ENCODE measurements at places on chromosomes 2 and 18.

- no peak for DNase-seq
These were observed 33.3 kb downstream of the KIAA1328 start for GRCh38 chr18:36862182-36862581.

- DNase-seq = peak; percentile 21
These were observed 255.4 kb upstream of the CHAC2 start for GRCh38 chr2:53512071-53512826.

GRCh38 chr18:36629138-36629530 is 199.7 kb downstream of the TPGS2 start:
- no peak for DNase-seq

DNA sequence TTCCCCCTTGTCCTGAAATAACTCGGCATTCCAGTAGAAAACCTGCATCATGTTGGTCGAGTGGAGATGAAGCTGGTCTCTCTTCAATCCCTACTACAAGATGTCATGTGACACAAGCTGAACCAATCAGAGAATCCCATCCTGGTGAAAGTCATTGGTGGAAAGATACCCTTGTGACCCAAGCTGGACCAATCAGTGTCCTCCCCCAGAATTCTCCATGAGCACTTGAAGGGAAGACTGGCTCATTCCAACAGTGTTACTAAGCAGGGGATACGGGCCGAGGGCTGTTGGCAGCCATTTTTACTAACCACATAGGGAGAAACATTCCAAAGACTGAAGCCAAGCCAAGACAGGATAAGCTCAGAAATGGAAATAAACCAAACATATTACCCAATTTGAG is 298.3 kb downstream of the ICOS start:
- peak; percentile 23 for DNase-seq

GRCh38 chr2:10668402-10669012 is 21.3 kb downstream of the NOL10 start:
- DNase-seq = peak; percentile 56

DNA sequence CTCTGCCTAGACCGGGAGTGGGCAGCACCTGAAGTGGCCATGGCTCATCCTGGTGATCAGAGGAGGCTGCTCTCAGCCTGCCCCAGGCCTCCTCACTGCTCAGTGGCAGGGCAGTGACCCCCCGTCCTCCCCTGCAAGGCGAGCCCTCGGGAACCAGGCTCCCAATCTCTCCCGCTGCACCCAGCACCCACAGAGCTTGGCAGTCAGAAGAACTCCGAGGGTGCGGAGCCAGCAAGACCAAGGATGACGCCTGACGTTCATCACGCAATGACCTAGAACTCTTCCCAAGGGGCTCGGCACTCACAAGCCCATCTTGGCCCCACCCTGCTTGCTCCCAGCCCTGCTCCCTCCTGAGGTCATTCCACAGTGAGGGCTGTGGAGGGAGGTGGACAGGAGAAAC is 189.8 kb upstream of the SALL3 start:
- no peak for DNase-seq

DNA sequence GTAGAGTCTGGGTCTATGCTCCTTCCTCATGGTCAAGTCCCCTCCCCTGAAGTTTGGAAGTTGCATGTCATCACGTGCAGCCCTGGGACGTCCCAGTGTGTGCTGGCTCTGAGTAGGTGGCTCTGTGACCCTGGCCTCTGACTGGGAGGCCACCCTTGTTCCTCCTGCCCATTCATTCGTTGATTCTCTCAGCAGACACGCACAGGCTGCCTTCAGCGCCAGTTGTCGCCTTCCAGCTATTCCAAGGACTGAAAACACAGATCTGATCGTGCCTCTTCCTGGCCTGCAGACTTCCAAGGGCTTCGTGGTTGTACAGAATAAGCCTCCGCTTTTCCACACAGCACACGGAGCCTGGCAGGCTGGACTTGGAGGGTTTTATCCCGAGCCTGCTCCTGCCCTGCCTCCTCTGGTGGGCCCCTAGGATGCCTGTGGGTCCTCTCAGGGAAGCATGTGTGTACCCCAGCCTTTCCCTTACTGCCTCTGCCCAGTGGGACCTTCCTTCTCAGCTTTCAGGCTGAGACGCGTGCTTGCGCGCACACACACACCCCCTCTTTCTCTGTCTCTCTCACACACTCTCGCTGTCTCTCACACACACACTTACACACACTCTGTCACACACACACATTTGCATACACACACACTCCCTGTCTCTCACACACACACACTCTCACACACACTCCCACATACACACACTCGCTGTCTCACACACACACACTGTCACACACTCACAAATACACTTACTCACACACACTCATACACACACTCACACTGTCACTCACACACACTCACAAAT is 17.7 kb downstream of the SH3BP4 start:
- DNase-seq = peak; percentile 46

GRCh38 chr2:188506843-188507242 is 215.2 kb downstream of the GULP1 start:
- no peak for DNase-seq

GRCh38 chr18:77433076-77433475 is 183.4 kb downstream of the GALR1 start:
- DNase-seq = no peak

DNA sequence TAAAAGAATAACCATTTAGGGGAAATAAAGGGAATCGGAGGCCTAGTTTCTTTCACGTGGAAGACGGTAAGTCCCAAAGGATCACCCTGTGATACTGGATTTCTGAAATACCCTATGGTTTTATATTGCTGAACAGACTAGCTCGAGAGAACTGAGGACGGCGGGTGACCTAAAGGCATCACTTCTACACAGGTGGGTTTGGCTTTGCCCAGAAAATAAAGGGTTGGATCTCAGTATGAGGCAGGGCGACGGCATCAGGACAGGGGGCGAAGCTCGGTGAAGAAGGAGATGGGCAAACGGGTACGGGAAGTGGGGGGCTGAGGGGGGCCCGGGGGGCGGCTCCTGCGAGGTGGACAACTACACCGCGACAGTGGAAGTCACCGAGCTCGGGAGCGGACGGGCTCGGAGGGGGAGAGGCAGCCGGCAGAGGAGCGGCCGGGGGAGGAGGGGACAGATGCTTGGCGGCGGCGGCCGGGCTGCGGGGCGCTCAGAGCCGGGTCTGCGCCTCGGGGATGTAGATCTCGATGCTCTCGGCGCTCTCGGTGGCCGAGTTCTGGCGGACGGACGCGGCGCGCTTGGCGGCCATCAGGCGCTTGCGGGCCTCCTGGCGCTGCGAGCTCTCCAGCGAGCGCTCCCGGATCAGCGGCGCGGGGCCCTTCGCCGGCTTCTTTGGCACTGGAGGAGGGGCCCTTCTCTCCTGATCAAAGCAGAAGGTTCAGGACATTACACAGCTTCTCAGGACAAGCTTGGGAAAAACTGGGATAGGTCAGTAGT is 48.9 kb downstream of the TGIF1 start:
- peak; percentile 40 for DNase-seq

GRCh38 chr18:9334973-9335696 is 562 bp downstream of the TWSG1 start:
- DNase-seq = no peak

DNA sequence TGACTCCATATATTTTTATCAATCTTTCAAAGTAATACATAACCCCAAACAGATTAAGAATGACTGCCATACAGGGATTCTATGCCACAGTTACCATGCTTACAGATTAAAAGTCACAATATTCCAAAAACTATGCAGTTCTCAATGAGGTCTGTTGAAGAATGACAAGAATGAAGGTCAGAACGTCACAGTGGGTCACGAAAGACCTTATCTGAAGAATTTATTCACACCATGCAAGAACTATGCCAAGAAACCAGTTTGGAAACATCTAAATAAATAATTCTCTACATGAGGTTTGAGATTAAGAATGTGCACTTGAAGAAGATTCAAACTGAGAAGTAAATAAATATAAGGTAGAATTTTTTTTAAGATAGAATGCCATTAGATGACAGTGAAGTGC is 253.3 kb downstream of the EXOC6B start:
- peak; percentile 87 for DNase-seq

- DNase-seq = no peak
These were observed 70.6 kb downstream of the VWA3B start for GRCh38 chr2:98157557-98157956.

GRCh38 chr2:59572227-59572626 is 981.2 kb downstream of the BCL11A start:
- no peak for DNase-seq

DNA sequence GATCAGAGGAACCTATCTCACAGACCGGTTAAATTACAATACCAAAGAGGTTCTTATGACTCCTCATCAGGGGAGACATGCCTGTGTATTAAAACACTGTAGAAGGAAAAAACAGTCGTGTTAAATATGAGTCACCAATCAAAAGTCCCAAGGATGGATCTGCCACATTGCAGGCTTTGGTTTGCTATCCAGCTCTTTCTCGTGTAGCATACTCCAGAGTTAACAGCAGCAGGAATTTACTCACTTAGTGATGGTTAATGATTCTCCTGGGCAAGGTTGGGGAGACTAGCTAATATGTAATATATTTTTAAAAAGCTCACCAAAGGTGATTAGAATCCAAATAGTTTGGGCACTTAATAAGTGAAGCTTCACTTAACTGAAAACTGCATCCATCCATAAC is 109.7 kb downstream of the MBD5 start:
- DNase-seq = peak; percentile 79

DNA sequence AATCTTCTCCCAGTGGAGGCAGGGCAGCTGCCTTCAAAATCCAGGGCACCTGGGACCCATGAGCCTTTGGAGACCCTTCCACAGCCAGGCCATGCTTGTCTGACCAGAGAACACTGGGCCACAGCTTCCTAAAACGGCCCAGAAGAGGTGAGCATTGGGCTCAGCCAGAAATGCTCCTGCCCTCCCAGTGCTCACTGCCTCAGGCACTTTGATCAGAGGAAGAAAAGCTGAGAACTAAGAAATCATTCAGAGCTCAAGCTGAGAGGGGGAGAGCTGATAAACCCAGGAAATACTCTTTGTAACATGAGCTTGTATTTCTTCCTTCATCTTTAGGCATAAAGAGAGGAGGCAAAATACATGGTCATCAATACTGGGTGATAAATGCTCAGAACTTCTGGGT is 365.5 kb upstream of the KLHL29 start:
- no peak for DNase-seq

- DNase-seq = no peak
These were observed 46.9 kb upstream of the CNGA3 start for GRCh38 chr2:98299211-98299905.

- DNase-seq = no peak
These were observed 946.5 kb upstream of the FAM98A start for GRCh38 chr2:34545486-34546136.

- no peak for DNase-seq
These were observed 5.0 kb downstream of the CD28 start for GRCh38 chr2:203711399-203711798.
